8988T (cell line): ENCODE measurements at places on chromosomes 11 and 22.

DNA sequence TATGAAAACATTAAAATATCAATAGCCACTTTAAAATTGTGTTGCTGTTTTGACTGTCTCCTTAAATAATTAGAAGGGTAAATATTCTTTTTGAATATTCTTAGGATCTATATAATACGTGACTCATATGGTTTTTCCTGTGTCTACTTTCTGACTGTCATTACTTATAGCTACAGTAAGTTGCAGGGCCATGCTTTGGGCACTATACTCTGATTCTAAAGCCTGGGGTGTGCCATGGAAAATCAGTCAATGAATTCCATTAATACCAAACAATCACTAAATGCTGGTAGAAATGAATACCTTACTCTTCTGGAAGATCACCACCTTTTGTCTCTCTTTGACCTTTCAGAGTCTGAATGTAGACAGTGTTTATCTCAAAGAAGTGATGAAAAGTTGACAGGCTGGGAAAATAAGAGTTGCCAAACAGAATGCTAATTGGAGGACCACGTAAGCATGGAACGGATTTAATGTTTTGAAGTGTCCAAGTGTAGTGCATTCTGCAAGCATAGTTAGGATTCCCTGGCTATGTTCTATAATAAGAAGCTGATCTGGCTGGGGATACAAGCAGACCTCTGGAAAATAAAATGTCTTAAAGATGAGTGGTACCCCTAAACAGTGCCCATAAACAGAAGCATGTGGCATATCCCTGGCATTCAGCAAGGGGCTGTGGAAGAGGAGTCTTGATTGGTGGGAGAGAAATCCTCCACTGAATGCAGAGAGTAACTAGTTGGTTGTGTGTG is 16.8 kb downstream of the LUZP2 start:
- no peak for DNase-seq

DNA sequence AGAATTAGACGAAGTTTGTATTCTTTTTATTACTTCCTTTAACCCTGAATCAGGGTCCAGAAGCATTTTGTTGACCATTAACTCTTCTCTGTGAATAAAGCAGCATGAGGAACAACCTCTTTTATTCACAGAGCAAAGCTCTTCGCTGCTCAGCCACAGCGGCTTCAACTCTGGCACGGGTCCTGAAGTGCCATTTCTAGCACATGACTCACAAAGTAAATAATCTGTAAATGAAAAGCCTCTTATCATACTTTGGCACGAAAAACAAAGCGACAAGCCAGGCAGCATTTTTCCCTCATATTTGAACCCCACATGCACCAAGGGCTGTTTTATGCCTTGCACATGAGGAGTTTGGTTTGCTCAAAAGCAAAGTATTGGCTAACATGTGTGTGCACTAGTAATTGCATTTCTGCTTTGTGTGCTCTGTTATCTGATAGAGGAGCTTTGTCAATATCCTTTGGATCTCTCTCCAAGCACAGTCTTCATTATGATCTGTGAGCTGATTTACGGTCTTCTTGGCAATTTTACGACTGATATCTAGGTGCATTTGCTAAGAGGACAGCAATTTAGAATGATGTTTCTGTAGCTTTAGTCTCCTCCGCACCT is 33.0 kb upstream of the APOBEC3A start:
- no peak for DNase-seq

DNA sequence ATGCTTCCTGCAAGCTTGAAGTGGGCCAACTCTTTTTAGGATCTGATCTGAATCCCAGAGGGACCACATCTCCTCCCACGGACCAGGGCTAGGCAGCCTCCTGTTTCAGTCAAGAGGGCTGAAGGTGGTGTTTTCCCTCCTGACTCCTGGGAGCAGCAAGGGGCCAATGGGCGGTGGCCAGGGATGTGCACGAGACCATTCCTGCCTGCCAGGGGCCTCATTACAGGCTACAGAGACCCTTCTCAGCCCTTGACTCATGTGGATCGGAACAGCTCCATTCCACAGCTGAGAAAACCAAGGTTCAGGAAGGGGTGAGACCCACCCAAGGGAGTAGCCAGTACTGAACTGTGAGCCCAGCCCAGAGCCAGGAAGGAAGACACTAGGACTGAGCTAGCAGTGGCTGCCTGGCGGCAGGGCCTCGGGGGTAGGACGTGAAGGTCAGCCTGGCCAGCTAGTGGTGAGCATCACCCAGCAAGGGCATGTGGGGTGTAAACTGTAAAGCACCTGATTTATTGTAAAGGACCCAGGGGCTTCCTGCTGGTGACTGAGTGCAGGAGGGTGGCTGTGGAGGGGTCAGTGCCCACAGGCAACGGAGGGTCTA is 3.4 kb upstream of the P2RY6 start:
- DNase-seq, result no peak

DNA sequence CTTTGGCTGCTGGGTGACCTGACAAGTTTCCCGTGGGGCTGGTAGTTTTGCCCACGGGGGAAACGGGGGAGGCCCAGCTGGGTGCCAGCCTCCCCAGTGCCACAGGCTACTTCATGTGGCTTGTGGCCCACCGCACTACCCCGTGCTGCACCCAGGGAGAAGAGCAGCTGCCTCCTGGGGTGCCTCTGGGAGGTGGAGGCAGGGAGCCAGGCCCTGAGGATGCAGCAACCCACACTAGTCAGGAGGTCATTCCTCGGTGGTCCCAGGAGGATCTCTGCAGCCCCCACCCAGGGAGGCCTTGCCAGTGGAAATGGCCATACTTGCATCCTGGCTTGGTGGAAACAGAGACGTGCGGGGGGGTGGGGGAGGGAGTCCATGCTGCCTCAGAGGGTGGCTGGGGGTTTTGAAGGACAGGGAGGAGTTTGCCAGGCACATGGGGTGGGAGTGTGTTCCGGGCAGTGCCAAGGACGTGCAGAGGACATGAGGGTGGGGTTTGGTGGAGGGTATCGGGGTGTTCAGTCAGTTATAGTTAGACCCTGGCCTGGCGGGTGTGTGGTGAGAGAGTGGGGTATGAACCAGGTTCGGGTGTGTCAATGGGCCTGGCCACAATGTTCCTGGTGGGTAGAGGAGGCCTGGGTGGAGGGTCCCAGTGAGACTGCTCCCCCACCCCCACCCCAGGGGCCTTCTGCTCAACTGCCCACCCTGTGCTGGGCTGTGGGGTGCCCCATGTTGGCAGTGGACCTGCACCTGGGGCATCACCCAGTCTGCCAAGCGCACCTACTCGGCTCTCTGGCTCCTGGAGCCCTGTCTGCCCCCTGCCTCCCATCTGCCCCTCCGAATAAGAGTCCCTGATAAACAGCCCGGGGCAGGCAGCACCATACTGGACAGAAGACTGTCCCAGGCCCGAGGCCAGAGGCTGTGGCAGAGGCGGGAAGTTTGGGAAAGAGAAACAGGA is 3.8 kb downstream of the PIM3 start:
- peak; percentile 18 for DNase-seq

- DNase-seq, result no peak
Measured at GRCh38 chr11:114195981-114196731, 100.0 kb upstream of the NNMT start.

DNA sequence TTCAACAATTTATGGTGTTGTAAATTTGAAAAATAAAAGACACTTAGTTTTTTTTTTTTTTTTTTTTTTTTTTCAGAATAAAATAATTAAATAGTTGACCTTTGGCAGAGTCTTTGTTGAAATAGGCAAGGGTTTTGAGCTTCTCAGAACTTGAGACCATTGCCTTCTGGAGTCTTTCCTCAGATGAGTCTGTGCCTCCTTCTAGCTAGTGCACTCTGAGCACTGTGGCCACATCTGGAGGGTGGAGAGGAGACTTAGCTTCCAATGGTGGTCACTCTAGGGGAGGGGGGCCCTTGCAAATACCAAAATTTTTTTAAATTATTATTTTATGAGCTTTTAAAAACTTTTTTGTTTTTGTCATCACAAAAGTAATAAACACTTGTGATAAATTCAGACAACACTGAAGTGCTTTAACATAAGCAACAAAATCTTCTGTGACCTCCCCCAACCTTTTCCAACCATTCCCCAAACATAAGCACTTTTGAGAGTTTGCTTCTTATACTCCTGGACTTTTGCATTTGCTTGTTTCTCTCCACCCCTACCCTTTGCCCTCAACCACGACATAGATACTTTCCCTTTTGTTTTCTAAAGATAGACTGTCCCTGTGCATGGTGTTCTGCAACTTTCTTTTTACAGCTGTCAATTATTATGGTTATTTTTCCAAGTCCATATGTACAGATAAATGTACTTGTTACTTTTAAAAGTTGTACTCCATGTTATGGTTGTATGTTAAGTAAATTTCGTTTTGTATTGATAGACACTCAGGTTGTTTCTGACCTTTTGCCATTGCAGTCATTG is 41.1 kb downstream of the BMAL1 start:
- no peak for DNase-seq

DNA sequence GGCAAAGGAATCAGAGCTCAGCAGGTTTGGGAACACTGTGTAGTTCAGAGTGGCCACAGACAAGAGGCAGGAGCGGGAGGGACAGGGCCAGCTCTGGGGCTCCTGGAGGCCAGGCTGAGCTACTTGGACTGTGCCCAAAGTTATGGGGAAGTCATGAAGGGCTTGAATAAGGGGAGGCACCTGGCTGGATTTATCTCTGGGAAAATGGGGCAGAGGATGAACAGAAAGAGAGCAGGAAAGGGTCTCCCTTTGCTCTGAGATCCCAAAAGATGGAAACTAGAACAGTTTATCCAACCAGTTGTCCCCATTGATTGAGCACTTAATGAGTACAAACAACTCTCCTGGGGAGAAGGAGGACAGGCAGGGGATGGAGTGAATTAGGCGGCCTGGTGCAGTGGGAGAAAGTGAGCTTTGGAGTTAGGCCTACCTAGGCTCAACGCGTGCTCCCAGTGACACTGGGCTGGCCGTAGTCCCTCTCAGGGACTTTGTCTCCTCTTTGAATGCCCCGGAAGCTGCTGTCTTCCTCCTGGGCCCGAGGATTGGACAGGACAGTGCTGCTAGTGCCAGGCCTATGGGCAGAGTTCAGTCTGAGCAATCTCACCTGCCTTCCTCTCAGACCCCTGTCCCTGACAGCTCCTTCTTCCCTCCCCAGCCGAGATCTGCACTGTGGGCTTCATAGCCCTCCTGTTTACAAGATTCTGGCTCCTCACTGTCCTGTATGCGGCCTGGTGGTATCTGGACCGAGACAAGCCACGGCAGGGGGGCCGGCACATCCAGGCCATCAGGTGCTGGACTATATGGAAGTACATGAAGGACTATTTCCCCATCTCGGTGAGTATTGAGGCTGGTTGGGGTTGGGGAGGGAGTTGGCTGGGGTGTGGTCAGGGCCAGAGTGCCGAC is 2.0 kb downstream of the MOGAT2 start:
- no peak for DNase-seq

DNA sequence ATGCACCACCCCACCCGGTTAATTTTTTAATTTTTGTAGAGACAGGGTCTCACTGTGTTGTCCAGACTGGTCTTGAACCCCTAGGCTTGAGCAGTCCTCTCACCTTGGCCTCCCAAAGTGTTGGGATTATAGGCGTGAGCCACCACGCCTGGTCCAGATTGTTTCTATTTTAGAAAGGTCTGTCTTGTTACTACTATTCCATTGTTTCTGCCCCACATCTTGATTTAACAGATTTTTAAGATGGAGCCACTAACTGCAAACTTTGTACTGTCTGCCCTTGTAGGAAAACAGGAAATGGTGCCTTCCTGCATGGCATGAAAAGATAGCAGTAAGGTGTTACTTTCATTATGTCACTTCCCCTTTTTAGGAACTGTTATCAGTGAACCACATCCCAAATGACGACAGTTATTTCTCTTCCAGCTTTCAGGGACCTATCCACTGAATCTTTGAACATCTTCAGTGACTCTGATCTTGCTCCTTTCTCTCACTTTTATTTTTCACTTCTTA is 23.2 kb downstream of the TAF1D start:
- DNase-seq, result no peak

DNA sequence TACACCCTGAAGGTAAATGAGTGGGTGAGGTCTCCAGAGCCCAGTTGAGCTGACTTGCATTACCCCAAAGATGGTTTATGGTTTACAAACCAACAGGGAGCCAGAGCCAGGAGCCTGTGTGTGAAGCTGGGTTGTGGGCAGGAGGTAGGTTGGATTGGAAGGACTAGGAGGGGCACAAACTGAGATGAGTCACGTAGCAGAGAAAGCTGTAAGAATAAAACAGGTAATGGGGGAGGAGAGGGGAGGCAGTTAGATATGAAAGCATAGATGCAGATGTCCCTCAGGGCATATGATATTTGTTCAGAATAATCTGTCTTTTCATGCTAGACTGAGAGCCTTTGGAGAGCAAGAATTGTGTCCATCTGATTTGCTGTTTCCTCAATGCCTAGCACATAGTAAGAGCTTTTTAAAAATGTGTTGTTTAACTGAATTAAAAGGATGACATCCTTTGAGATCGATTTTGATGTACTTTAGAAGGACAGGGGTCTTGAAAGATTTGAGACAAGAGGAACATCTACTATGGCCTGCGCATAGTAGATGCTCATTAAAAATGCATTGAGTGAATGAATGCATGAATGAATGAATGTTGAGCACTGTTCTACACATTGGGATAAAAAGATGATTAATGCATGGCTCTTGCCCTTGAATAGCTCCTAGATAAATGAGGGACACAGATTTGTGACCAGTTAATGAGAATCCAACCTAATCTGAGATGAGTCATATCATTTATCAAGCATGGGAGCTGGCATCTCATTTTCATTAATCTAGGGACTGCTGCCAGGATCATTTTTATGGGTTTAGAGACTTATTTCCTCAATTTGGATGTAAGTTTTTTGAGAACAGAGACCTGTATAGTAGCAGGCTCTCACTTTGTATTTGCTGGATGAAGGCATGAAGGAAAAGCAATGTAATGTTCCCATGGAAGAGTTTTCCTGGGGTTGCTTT is 175.8 kb upstream of the BDNF start:
- no peak for DNase-seq

GRCh38 chr11:96188243-96189006 is 154.6 kb downstream of the MAML2 start:
- no peak for DNase-seq

DNA sequence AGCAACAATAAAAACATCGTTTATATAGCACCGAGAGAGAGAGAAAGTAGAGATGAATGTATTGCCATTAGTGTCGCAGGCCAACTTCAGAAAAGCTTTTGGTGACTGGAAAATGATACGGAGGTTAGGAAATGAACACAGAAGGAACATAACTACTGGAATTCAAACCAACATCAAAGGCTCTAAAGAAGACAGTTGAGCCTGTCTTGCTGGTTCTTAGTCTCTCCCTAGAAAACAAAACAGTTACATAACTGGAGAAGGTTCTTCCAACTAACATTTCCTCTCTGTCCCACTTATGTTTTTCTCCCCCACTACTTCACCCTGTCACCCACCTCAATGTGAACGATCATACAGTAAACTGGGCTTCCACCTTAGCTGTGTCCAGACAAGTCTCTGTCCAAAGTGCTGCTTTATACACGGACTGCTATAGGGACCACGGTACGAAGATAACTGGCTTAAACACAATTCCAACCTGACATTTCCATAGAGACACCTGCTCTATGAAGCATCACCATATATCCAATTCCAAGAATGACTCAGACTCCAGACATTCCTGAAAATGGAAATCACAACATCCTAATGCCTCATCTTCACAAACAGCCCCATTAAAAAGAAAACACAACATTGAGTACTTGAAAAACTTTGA is 85.2 kb upstream of the ARHGAP32 start:
- DNase-seq, result no peak

- DNase-seq, result no peak
Measured at GRCh38 chr11:65574811-65575567, 864 bp upstream of the EHBP1L1 start.
